ENCODE measurements at places on chromosomes 3 and 15.

DNA sequence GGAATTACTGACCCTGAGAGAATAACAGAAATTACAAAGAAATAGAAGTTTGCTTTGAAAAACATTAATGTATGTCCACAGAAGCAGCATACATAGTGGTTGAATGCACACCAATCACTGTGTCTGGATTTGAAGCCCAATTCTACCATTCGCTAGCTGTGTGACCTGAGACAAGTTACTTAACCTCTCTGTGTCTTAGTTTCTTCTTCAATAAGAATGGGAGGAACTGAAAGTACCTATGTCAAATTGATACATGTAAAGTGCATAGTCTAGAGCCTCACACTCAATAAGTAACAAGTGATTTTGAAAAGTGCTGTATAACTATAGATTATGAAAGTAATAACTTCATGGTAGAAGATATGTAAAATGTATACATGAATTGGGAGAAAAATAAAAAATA, 457.8 kb downstream of the FOXP1 start:
- no peak for DNase-seq

- no peak for DNase-seq
These were observed 1122.0 kb upstream of the ALCAM start for GRCh38 chr3:104244680-104245220.

DNA sequence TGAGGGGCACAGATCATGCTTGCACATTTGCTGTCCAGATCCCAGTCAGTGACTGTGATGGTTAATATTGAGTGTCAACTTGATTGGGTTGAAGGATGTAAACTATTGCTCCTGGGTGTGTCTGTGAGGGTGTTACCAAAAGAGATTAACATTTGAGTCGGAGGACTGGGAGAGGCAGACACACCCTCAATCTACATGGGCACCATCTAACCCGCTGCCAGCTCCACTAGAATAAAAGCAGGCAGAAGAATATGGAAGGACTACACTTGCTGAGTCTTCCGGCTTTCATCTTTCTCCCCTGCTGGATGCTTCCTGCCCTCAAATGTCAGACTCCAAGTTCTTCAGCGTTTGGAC, 5.1 kb downstream of the GP9 start:
- no peak for DNase-seq

- peak; percentile 34 for DNase-seq
These were observed 946.8 kb downstream of the OTOL1 start for GRCh38 chr3:162443376-162443775.

GRCh38 chr15:77709135-77709886, 76.6 kb upstream of the LINGO1 start:
- no peak for DNase-seq

- no peak for DNase-seq
These were observed 72.1 kb downstream of the ADAM10 start for GRCh38 chr15:58677426-58677825.

DNA sequence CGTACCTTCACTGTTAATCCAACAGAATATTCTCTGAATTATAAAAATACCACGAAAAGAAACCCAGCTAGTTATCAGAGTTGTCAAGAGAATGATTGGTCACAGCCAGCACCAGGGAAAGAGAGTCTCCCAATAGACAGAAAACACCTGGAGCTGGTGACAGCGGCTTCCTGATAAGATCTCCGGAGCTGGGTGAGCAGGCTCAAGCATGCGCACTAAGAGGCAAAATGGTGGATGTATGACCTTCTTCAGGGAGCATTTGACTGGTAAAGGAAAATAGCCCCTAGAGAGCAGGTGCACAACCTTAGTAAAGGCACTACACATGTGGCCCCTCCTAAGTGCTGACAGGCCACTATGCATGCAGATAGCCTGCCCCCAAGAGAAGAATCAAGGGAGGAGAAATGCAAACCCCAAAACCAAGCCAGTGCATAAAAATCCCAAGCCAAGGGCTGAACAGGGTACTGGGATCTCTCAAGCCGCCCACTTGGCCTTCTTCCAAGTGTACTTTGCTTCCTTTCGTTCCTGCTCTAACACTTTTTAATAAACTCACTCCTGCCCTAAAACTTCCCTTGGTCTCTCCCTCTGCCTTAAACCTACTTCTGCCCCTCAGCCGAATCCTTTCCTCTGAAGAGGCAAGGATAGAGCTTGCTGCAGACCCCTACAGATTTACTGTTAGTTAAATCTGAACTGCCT, 93.2 kb downstream of the UACA start:
- no peak for DNase-seq

DNA sequence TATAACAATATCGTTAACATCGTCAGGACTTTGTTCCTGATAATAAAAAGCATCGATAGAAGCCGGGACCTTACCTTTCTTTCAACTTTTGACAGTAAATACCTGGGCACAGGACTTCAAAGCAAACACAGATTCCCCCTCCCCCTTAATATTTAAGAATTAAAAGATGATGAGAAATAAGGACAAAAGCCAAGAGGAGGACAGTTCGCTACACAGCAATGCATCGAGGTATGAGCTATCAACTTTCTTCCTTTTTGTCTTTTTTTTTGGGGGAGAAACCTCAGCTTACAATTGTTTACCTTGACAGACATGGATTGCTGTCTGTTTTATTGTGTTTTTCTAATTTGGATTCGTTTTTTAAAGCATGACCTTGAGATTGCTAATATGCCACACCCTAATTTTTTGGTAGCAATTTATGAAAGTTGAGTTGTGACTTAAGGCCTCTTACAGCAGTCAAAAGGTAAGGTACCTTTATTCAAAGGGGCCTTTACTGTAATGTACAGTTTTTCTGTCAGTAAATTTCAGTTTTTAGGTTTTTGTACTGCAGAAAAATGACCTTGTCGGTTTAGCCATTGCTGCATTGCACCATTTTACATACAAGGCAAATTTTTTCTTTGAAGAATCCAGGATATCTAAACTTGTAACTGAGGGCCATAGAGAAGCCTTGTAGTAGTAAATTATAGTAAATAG, 1.1 kb downstream of the CHD2 start:
- no peak for DNase-seq

DNA sequence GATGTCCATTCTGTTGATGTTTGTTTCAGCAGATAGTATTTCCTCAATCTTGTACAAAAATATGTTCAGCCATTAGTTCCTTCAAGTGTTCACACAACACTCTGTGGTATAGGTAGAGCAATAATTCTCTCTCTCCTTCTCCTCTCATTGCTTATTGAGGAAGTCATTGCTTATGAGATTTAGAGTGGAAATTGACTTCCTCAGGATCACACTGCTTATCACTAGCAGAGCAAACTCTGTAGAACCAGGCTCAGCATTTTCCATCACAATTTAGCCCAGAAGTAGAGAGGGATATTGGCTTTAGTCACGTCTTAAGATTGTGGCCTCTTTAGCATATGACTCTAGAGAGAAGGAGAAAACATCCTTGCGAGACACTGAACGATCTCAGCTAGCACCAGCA, 31.2 kb downstream of the RAB11A start:
- no peak for DNase-seq

DNA sequence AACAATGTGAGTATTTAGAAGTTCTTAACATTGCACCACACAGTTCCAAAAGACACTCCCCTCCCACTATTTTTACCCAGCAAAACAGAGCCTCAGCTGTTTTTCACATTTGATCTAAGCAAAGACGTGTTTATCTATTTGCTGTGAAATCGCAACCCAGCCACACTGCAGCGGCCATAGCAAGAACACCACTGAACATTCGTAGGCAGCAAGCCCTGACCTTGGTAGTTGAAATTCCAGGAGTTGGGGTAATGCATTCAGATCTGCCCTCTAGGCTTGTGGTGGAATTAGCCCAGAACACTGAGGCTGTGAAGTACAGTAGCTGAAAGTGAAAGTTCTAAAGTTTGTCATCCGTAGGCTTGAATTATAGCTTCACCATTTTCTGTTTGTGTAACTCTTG, 17.1 kb upstream of the SLC24A5 start:
- DNase-seq: no peak

DNA sequence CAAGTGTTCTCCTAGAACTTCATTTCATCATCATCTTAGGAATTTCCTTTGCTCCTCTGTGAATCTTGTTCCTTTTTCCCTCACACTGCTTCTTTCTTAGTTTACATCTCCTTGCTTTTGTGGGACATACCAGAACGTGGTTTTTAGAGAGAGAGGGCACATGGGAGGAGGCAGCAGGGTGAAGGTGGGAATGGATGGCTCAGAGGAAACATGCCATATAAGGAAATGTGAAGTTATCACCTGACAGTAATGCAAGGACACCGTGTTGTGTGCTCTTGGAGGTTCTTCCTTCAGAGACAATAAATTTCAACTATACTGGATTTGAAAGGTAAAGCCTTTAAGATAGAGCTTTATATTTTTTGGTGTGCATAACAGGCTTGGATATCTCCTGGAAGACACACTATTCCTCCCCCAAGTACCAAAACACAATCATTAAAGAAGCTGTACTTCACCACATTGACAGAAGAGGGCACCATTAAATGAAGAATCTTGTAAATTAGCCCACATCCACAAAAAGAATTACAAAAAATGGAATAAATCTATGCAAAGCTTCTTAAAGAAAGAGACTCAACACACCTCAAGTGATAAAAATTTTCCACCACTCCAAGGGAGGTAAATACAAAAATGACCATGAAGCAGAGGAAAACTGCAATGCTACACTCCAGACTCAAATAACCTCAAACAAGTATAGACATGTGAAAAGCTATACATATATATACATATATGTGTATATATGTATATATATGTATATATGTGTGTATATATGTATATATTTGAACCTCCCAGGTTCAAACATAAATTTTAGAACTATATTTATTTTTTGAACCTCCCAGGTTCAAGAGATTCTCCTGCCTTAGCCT, 26.1 kb downstream of the RPL39L start:
- no peak for DNase-seq

DNA sequence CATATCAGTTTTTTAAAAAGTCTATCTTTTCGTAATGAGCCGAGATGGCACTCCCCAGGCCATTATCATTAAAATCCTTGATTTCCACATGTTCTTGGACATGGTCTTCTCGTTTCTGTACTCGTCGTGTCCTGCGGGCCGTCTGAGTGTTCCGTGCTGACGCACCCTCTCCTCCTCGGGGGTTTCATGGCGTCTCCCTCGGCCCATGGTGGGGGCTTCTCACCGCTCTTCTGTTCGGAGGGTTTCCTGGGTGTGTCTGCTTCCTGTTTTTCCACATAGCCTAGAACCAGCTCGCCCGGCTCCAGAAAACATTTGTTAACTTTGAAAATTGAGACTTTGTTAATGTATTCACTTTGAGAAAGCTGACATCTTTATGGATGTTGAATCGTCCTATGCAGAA, 92.7 kb downstream of the VGLL4 start:
- DNase-seq: no peak

DNA sequence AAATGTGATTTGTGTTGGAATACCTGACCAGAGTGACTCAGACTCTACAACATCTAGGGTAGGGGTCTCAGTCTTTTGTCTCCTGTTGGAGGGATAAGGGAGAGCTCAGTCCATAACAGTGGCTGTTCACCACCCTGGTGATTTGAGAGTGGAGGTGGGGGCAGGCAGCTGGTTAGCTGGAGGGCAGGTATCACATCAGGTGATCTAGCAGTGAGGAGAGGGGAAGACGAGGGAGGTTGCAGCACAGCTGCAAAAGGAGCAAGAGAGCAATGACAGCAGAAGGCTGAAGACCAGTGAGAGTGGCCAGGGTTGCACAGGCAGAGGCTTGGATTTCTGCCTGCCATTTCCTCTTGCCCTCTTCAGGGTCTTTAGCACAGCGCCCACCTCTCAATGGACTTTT, 38.4 kb downstream of the PLCL2 start:
- DNase-seq: no peak

DNA sequence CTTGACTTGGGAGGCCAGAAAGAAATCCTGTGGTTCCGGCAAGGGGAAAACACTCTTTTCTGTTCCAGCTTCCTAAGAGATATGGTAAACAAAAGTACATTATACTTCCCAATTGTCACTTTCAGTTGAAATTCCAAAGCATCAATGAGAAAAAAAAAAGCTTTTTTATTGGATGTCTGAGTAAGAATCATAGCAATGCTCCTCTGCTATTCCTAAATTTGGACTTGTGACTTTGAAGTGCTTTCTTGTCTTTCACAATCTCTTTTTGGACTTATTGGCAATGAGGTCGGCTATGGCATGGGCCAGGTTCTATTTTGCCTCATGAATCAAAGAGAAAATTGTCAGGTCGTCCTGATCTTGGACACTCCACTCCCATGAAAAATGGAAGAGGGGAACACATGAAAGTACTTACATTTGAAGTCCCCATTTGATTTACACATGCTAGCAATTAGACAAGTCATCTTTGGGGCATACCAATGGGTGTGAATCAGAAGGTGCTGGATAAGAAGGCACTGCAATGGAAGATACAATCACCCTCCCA, 170.5 kb downstream of the GREM1 start:
- no peak for DNase-seq

DNA sequence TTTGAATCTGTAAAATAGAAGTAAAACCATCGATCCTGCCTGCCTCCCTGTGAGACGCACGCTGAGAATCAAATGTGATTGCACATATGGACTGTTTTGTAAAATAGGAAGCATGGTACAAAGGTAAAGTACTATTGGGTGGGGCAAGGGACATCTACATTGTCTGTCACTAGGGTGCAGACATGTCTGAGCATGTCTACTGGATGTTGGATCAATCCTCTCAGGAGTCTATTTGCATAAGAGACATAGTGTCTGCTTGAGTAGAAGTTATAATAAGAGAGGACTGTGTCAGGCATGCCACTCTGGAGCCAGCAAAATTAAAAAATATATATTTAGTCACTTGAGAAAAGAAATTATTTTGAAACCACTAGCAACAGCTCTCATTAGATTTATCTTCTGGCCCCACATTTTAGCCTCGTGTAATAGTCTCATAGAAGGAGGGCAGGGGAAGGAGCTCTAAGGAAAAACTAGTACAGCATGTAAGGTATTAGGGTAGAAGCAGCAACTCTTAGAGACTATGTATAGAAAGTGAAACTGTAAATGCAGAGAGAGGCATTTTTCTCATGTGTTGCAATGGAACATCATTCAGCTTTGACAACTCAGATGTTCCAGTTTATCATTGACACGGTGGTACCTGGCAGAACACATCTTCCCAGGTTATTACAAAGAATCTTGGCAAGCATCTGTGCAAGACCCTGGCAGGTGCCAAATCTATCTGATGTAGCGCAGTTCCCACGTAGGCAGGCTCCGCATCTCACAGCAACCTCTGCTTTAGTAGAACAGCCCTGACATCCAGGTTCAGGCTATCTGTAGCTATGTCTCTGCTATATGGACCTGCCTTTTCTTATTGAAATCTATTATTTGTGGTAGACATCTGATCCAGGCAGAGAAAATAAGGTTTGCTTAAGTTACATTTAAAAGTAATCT, 85.2 kb upstream of the CHL1 start:
- peak; percentile 93 for DNase-seq

- no peak for DNase-seq
These were observed 303.1 kb downstream of the RPLP1 start for GRCh38 chr15:69755551-69756310.

DNA sequence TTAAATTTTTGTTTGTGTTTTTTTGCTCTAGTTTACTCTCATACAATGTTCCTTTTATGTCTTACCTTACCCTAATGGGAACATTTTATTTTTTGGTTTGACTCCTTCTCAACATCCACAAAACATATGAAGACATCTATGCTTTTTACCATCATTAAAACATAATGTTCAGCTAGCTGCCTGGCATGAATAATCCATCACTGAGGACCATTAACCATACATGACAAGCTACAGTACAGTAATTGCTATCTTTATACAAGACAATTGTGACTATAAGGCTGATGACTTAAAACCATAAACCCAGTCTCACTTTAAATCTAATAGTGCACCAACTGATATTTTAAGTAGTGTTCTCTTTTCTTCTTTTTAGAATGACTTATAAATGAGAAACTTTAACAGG, 13.7 kb downstream of the SERPINI1 start:
- DNase-seq: no peak
